ENCODE measurements at places on chromosomes 5 and 9.
A peak's percentile ranks its signal among the peaks of the same experiment; 100 is the strongest.

DNA sequence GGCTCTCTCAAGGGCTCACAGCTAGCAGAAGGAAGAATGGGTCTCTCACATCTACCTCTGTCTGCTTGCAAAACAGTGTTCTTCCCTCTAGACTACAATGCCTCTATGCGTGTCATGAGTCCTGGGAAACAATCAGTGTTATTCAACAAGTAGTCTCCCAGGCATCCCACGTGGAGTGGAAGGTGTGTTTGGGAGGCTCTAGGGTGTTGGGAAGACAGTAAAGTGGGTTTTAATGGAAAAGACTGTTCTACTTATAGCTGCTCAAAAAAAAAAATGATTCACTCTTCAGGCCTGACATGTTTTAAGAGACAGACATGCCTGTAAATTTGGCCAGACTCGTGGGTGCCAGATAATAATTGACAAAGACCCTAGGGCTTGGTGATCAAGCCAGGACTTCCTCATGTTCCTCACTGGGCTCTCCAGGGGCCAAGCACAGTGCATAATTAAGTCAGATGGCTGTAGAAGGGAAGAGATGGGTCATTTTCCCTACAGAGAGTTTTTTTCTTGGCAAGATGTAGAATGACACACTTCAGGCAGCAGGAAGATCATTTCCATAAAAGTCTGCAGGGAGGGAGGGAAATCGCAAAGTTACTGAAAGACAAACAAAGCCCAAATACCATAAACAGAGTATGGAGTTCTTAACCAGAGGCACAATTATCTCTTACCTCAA is 246.4 kb downstream of the ACTL7B start:
- no peak for DNase-seq

GRCh38 chr5:92990771-92991170 is 590.2 kb downstream of the NR2F1-AS1 start:
- no peak for DNase-seq

- no peak for DNase-seq
These were observed 101.7 kb upstream of the TBC1D2 start for GRCh38 chr9:98356953-98357690.

GRCh38 chr5:98498028-98498427 is 275.4 kb upstream of the RGMB start:
- no peak for DNase-seq

- DNase-seq = no peak
These were observed 1.7 kb upstream of the PSAT1 start for GRCh38 chr9:78295177-78295575.

- no peak for DNase-seq
These were observed 151.7 kb upstream of the MOCS2 start for GRCh38 chr5:53261245-53261644.

DNA sequence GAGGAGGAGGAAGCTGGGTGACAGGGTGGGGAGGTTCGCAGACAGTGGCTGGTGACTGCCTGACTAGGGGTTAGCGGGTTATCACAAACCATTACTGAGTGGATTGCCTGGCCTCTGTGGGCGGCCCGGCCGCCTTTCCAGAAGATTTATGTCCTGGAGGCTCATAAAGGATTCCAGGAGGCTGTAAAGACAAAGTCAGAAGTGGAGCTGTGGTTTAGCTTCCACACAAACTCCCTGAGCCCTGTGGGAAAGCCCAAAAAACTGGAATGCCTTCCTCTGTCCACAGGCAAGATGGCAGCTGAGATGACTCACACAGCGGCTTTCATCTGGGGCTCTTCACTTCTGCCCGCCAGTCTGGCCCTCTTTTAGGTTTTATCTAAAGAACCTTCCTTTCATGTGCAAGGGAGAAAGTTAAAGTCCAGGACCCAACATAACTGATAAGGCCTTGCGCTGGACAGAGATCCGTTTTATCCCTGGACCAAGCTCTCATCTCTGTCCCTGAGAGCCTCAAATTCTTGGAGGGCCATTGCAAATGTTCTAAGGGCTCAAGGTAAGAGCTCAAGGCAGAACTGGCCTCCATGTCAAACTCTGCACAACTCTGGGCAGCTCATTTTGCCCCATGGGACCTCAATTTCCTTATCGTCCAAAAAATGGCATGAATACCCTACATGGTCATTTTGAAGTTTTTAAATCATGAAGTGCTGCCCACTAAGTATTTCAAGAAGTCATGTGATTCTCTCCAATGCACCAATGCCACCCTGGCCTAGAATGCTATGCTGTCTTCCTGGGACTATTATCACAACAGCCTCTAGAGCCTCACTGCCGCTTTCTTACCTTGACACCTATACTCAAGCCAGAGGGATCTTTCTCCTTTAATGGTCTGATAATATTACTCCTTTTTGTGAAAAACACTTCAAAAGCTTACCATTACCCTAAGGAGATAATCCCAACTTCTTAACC is 249.4 kb upstream of the TRIM32 start:
- no peak for DNase-seq

DNA sequence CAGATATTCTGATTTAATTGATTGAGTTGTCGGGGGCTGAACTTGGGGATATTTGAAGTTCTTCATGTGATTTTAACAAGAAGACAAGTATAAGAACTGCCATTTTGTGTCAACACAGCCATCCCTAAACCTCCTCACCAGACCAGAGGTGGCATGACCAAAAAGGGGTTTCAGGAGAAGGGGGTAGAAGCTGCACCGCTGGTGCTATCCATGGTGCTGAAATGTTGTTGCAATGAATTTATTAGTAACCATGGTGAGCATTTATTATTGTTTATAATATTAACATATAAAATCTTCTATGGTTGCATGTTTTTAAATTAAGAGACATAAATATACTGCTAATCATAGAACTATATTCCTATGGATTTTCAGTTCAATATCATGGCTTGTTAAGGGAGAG is 72.3 kb downstream of the GNA14 start:
- no peak for DNase-seq

DNA sequence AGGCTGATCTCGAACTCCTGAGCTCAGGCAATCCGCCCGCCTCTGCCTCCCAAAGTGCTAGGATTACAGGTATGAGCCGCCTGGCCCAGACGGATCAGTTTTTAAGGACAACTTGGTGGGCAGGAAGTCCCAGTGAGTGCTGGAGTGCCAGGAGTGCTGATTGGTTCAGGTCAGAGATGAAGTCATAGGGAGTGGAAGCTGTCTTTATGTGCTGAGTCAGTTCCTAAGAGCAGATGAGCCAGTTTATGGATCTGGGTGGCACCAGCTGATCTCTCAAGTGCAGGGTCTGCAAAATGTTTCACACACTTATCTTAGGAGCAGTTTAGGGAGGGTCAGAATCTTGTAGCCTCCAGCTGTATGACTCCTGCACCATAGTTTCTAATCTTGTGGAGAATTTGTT is 292.1 kb upstream of the ELAVL2 start:
- no peak for DNase-seq

- DNase-seq = no peak
These were observed 7.1 kb downstream of the IL4 start for GRCh38 chr5:132680780-132681475.

GRCh38 chr5:135545099-135545498 is 9.3 kb upstream of the NEUROG1 start:
- no peak for DNase-seq

DNA sequence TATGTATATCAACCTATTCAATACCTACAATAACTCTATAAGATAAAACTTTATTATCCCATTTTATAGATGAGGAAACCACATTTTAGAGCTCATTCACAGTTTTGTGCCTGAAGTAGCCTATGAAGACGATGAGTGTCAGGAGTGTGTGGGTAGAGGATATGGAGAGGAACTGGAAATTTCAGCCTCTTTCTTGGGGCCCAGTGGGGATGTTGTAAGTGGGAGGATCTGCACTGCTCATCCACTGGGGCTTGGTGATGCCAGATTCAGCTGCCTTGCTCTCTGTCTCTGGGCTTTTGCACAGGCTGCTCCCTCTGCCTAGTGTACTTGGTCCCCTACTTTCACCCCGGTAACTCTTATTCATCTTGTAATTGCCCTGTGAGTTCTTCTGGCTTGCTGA is 194.7 kb downstream of the SREK1 start:
- no peak for DNase-seq

DNA sequence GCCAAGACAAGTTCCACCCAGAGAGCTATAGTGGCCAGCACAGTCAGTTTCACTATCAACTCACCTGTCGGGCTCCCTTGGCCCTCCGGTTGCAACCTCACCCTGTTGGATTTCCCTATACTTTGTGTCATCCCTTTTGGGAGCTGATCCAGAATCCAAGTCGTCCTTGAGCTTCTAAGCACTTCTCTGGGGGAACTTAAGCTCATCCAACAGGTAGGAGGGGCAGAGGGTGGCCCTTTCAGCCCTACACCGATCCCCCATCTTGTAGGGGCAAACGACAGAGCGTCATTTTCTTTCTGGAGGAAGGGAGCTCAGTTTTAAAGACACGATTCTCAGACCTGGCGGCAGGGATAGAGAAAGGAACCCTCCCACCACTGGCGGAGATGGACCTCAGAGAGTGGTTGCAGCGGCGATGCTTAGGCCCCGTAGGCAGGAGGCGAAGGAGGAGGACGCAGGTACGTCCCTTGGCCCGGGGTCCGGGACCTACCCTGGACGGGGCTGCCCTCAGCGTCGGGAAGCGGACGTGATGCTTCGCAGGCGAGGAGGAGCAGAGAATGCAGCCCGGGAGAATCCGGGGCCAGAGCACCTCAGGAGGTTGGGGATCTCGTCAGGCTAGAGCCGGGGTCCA is 519 bp downstream of the ZER1 start:
- no peak for DNase-seq

DNA sequence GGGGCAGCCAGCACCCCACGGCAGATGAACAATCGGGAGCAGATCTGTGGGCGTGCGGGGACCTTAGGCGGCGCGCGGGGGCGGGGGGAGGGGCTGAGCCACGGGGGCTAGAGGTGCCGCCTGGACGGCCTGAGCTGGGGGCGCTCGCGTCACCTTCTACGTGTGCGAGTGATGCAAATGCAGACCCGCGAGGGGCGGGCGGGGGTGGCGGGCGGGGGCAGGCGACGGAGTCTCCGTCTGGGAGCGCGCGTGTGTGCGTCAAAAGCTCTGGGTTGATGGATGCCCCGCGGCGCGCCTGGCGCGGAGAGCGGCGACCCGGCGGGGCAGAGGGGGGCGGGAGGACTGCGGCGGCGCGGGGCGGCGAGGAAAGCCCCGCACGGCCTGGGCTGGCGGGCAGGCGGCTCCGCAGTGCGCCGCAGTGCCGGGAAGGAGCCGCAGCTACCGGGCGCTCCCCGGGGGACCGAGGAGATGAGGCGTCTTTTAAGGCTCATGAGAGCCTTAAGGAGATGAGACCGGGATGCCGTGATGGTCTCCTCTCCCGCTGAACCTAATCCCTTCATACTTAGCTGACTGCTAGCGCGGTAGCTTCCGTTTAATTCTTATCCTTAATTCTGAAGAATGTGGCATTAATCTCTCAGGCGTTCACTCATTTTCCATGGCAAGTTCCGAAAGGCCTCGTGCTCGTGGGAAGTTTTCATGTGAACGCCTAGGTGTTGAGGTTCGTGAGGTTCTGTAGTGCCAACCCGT is 1.5 kb downstream of the SV2C start:
- peak; percentile 9 for DNase-seq

GRCh38 chr5:38905516-38905915 is 59.7 kb downstream of the OSMR start:
- no peak for DNase-seq

DNA sequence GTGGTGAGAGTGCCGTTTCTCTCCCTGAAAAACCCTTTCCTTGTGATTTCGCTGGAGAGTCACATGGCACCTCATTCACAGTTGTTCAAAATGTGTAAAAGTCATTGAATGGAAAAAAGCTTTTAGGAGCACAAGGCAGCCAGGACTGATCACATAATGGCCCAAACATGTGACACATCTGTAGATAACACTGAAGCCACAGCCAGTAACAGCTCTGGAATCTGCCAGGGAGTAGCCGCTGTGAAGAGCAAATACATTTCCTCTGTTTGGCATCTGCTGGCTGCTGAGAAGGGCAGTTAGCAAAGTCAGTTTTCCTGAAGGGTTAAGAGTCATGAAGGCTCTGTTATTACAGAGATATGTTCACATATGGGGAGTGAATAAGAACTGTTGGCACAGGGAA is 271.8 kb downstream of the NNT start:
- no peak for DNase-seq

- peak; percentile 3 for DNase-seq
These were observed 727 bp downstream of the RHOBTB3 start for GRCh38 chr5:95731571-95732554.

- DNase-seq = no peak
These were observed 6.1 kb upstream of the TMEM252 start for GRCh38 chr9:68546596-68547390.

- no peak for DNase-seq
These were observed 67.9 kb upstream of the PIK3R1 start for GRCh38 chr5:68147659-68148058.

DNA sequence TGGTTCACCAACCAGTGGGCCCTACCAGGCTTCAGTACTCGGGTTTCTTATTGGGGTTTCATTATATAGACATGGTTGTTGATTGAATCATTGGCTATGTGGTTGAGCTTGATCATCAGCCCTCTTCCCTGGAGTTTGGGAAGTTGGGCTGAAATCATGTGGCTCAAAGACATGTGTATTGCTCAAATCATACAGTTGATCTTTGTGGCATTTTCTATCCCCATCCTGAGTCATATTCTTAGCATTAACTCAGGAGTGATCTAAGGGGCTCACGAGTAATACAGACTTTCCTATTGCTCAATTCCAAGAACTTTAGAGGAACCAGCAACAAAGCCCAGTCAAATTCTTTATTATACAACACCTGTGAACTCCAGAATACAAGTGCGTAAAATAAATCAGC is 66.2 kb downstream of the SMC5 start:
- DNase-seq = no peak

GRCh38 chr9:28365020-28365640 is 791.8 kb upstream of the C9orf72 start:
- DNase-seq = no peak

GRCh38 chr5:10339058-10339811 is 14.3 kb upstream of the MARCHF6 start:
- no peak for DNase-seq

DNA sequence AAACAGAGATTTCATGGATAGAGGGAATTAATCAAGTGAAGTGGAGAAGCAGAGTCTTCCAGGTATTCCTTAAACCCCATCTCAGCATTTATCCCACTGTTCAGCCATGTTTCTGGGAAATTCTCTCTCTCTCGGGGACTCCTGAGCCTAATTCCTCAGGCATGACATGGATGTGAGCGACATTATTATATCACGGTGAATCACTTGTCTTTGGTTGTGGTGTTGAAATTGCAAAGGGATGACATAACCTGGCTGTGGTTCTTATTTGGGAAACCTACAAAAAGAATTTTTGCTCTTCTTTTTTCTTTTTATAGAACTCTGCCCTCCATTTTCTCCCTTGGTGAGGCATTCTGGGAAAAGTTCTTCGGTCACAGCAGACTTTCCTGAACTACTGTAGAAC is 457.9 kb upstream of the PTGER4 start:
- no peak for DNase-seq
